Cardiac muscle cell (in vitro differentiated cells and primary cell): ENCODE measurements at places on chromosomes 6 and 20. TPM values are rescaled to one million over a fixed set of nuclear protein-coding genes. Genes with fewer than 3 reads are reported as not detected.

The VTA1 gene
- polyA plus RNA-seq = 93.0 and 101 TPM in 2 replicates

The SLC17A2 gene
- not detected in 2 replicates for polyA plus RNA-seq

The ZNF165 gene
- polyA plus RNA-seq = 1.8 and 1.9 TPM in 2 replicates

The CHMP4B gene
- 4.6 and 6.8 TPM in 2 replicates for polyA plus RNA-seq

The BCAS4 gene
- 26.1 and 31.8 TPM in 2 replicates for polyA plus RNA-seq

The PSORS1C2 gene
- not detected in 2 replicates for polyA plus RNA-seq

The IYD gene
- not detected in 2 replicates for polyA plus RNA-seq

The CD24 gene
- 148 and 168 TPM in 2 replicates for polyA plus RNA-seq

The SNPH gene
- polyA plus RNA-seq = 3.8 and 7.4 TPM in 2 replicates

The GABRR1 gene
- polyA plus RNA-seq = not detected in 2 replicates

The IL17A gene
- not detected in 2 replicates for polyA plus RNA-seq

The GPR63 gene
- 1.8 TPM in 1 of 2 replicates, not detected in the other for polyA plus RNA-seq

The CNBD2 gene
- 0.82 TPM in 1 of 2 replicates, not detected in the other for polyA plus RNA-seq
